Smooth muscle cell of bladder (primary cell): ENCODE measurements at places on chromosomes 7 and 10. TPM values are rescaled to one million over a fixed set of nuclear protein-coding genes. Genes with fewer than 3 reads are reported as not detected.

Gene CNPY1
- total RNA-seq = not detected in 2 replicates

Gene MYO1G
- under 0.01 and 0.09 TPM in 2 replicates for total RNA-seq

Gene SLC4A2
- total RNA-seq = 58.6 and 78.7 TPM in 2 replicates

Gene ENTPD1
- 0.74 and 4.0 TPM in 2 replicates for total RNA-seq

Gene SPDYE11
- total RNA-seq = not detected in 2 replicates

Gene DDC
- not detected in 2 replicates for total RNA-seq

Gene ATP6V1F
- 98.1 and 113 TPM in 2 replicates for total RNA-seq

Gene CLRN3
- not detected in 2 replicates for total RNA-seq

Gene GAD2
- not detected in 2 replicates for total RNA-seq

Gene TNS3
- 81.2 and 150 TPM in 2 replicates for total RNA-seq

Gene CACNA2D1
- total RNA-seq = 90.3 and 108 TPM in 2 replicates

Gene AOC1
- total RNA-seq = 0.14 TPM in 1 of 2 replicates, not detected in the other

Gene ASB13
- 10.4 and 11.3 TPM in 2 replicates for total RNA-seq

Gene TAS2R60
- total RNA-seq = not detected in 2 replicates
